ENCODE measurements at places on chromosomes 13 and 19. TPM values are rescaled to one million over a fixed set of nuclear protein-coding genes. Genes with fewer than 3 reads are reported as not detected.
A peak's percentile ranks its signal among the peaks of the same experiment; 100 is the strongest.

DNA sequence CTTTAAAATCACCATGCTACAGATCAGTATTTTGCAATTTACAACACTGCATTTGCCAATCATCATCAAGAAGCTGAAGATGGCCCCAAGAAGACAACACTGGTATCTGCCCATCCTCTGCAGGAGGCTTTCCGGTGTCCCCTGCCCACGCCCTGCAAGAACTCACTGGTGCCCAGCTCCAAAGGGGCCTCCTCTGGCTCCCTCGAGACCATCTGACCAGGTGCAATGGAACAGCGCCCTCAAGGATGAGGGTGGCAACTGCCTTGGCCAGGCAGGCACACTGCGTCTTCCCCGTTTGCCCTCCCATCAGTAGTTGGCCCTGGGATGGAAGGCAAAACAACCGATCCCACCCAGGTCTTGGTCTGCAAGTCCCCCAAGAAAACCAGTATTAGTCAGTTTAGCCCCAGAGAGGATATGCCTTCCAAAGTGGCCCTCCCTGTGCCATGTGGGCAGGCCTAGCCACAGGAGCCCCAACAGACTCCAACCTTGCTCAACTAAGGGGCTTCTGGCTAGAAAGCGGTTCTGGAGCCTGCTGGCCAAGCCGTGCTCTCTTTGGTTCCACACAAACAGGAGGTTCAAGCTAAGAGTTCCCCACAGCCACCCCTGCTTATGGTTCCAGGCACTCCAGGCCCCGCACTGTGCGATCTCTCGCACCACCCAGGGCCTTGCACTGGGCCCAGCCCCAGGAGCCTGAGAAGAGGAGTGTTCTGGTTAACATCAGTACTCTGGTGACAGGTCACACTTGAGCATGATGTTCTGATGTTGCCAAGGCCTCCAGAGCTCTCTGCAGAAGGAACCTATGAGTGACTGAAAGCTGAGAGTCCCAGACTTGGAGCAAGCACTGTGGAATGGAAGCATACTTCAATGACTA lies 4.7 kb downstream of the PCID2 start:
- peaks cover 50% of the 10 kb centered on the region for H3K36me3 ChIP-seq
- H3K4me1 ChIP-seq: peaks cover 57% of the 10 kb centered on the region
- peak overlapping the region; percentile 13 for H3K27ac ChIP-seq
- H3K27me3 ChIP-seq: no peaks in the 10 kb centered on the region
- no peak overlapping the region for H3K4me3 ChIP-seq
- no peak for DNase-seq

DNA sequence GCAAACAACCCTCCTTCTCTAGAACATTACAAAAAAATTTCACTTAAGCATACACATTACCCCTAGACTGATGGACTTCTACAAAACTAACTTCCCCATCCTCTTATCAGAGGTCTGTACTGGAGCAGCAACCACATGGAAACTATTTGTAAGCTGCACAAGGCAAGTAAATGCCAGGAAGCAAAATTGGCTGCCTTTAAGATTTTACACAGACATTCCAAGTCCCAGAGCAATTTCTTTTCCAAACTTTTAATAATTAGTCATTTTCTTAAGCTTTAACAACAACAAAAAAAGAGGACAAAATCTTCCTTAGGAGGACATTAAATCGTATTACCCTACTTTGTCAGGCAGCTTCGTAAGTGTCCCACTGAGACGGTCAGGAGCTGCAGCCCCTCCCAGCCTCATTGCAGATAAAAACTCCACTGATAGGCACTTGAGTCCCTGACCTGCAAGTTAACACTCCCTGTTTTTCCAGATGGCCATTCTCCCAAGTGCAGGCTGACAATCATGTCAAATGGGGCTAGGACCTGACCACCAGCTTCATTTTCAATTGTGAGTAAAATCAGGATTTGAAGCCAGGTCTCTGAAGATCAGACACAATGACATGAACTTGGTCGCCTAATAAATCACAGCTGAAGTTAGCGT lies 680.1 kb downstream of the DIAPH3 start:
- H3K4me3 ChIP-seq: no peak overlapping the region
- H3K27me3 ChIP-seq: peaks cover 2% of the 10 kb centered on the region
- DNase-seq: no peak
- no peak overlapping the region for H3K27ac ChIP-seq
- no peaks in the 10 kb centered on the region for H3K4me1 ChIP-seq

- H3K4me3 ChIP-seq: peak overlapping the region; percentile 97
- peak; percentile 60 for DNase-seq
- H3K27ac ChIP-seq: peak overlapping the region; percentile 99
- H3K36me3 ChIP-seq: peaks cover 31% of the 10 kb centered on the region
These were observed 1.3 kb upstream of the HNRNPL start for GRCh38 chr19:38850976-38851621.

- H3K4me1 ChIP-seq: no peaks in the 10 kb centered on the region
- DNase-seq: no peak
- H3K27ac ChIP-seq: no peak overlapping the region
- peaks cover 2% of the 10 kb centered on the region for H3K27me3 ChIP-seq
- H3K4me3 ChIP-seq: no peak overlapping the region
These were observed 6.1 kb upstream of the ZNF98 start for GRCh38 chr19:22427960-22428913.

Gene TEX101
- total RNA-seq: not detected

Gene KIR3DL1
- not detected for total RNA-seq

Gene MEIOSIN
- total RNA-seq: not detected

Gene ONECUT3
- not detected for total RNA-seq

All from activated CD4-positive, alpha-beta T cell treated with anti-CD3 and anti-CD28 coated beads for 36 hours (primary cell).